Gastroesophageal sphincter (tissue), 4 donors: ENCODE measurements at places on chromosomes 2 and 18. TPM values are rescaled to one million over a fixed set of nuclear protein-coding genes. Genes with fewer than 3 reads are reported as not detected.

DNA sequence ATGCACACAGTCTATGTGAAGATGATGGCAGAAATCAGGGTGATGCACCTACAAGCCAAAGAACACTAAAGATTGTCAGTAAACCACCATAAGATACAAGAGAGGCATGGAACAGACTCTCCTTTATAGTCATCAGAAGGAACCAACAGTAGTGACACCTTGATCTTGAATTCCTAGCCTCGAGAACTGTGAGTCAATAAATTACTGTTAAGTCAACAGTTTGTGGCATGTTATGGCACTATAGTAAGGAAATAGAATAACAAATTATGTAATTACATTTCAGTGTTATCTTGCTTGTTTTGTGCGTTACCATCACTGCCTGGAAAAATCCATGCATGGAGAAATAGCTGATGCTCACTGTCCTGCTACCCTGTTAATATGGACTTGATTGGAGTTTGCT is 110.2 kb upstream of the LRP1B start:
- no peak for ATAC-seq

GRCh38 chr2:196453613-196454047 is 185.9 kb upstream of the CCDC150 start:
- no peak for ATAC-seq

DNA sequence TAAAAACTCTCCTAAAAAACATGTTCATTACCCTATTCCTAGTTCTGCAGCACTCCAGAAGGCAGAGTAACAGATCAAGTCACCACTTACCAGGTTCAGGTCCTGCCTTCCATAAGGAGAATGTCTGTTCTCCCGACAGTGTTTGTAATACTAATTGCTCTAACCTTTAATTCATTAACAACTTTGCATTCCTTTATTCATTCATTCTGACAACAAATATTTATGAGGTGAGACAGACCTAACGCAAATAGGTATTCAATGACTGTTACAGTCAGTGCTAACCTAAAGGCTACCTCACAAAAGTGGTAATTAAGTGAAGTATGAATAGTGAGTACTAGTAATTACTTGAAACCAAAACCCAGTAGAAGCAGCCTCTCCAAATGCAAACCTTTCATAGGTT is 224.0 kb downstream of the AFF3 start:
- no peak for ATAC-seq

DNA sequence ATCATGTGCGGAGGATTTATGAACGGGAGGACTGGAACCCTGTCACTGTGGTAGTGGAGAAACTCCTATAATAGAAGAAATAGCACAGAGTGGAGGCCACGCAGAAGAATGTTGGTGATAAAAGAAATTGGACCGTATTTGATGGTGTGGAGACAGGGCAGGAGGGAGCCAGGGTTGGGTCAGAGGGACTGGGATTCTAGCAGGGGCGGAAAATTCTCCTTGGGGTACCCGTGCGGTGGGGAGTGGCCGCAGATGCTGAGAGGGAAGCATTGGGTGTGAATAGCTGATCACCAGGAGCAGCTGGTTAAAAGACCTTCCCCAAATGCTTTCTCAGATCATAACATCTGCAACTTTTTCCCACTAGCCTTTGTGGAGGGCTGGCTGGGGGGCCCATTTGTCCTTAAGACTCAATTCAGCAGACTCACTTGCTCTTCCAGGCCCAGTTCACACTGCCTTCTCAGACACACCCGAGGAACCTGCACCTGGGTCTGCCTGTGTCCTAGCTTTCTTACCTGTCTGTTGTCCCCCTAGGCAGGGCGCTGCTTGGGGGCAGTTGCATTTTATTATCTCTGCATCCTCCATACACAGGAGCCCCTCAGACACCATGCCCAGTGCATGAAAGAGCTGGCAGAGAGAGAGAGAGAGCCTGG is 7.1 kb downstream of the SH3BP4 start:
- ATAC-seq, result no peak

- ATAC-seq, result peak; percentile 39
These were observed 219.5 kb downstream of the HDAC4 start for GRCh38 chr2:239181074-239181902.

DNA sequence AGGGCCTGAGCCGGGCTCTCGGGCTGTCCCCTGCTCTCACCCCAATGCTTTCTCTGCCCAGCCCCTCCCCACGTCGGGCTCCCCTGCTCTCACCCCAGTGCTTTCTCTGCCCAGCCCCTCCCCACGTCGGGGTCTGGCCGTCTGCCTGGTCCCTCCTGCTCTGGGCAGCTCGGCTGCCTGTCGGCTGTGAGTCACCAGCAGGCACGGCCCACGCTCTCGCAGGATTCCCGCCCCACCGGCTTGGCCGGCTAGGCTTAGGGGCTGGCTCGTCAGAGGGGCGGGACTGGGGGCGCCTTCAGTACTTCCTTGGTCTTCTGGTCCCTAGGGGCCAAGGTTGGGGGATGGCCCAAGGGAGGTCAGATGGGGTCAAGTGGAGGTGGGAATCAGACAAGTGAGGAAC is 3.3 kb downstream of the BOK start:
- peak; percentile 76 for ATAC-seq

DNA sequence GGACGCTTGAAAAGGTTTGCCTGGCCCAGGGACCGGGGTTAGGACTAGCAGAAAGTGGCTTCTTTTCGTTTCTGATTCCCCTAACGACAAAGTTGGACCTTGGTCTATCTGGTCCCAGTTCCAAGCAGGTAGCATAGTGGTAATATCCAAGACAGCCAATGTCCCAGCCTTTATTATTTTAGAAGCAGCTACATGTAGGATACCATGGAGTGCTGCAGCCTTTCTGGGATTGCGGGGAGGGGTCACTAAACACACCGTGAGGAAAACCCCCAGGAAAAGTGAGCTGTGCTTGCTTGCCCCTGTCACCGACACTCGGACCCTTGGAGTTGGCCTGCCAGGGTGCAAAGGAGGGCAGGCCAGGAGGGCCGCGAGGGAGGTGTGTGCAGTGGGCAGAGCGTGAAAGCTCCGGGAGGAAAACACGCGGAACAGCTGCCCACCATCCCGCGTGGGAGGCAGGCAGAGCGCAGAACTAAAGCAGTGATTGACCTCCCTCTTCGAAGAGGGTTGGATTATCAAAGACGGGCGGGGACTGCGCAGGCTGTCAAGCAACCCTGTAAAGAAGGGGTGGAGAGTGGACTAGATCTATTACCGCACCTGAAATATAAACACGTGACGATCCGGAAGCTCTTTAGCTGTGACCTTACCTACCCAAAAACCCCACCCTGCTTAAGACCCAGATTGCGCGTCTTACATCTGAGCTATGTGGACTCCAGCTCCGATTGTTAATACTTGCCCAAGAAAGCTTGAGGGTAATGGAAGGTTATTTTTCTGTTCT is 624 bp upstream of the MAP4K3 start:
- peak; percentile 14 for ATAC-seq

GRCh38 chr18:44986933-44987332 is 306.2 kb downstream of the SETBP1 start:
- no peak for ATAC-seq

FAP gene
- total RNA-seq, result 12.1 TPM

GNAL gene
- total RNA-seq, result 24.4 TPM

TPO gene
- total RNA-seq, result 10.1 TPM

ASAP2 gene
- 31.4 TPM for total RNA-seq

KCNS3 gene
- 38.1 TPM for total RNA-seq

CEP68 gene
- 26.3 TPM for total RNA-seq

ANTXR1 gene
- 52.8 TPM for total RNA-seq
